ENCODE measurements at places on chromosomes 3 and 15.

GRCh38 chr15:92914768-92915221 is 14.7 kb downstream of the CHD2 start:
- no peak for DNase-seq

DNA sequence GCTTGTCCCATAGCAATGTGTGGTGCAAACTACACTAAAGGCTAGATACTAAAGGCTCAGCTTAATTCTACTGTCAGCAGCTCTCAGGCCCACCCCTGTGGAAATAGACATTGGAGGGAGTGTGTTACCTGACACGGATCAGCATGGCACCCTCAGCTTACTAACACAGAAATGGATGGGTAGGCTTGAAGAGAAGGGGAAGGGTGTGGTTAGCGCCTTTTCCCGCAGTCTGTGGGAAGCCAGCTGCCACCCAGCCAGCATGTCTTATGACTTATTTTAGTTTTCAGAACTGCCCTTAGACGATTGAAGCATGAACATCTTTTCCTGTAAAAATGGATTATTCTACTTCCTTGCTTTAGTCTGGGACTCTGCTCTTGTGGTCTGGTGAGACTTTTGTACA is 25.8 kb upstream of the ADPGK start:
- no peak for DNase-seq

DNA sequence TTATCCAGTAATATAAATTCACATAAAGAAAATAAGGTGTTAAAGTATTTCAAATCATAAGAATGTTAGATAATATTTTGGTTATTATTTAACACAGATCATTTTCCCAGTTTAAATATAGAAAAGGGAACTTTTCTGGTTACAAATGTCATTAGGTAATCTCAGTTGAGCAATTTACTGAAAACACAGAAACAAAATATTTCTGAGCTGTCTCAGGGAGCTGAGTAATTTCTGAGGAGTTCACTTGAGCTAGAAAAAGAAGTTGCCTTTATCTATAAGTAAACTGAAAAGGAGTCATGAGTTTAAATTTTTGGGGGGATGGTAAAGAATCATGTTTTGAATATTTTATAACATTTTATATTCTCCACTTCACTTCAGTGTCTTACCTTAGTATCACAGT is 855.4 kb upstream of the ARPP21 start:
- DNase-seq, result no peak

- no peak for DNase-seq
Measured at GRCh38 chr3:155494332-155494731, 200.8 kb upstream of the STRIT1 start.

DNA sequence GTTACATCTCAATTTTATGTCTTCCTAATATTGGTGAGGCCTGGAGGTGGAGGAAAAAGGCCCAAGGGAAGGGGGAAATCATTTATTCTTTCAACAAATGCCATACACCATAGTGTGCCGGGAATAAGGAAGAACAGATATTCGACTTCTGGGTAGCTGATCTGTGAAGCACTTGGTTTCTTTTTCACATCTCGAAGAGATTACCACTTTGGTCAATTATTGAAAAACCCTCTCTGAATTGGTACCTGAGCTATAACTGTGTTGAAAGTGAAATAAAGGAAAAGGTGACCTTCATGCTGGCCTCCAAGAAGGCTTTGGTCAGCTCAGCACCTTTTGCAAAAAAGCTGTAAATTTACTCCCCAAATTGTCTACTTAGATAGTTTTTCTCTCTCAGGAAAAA is 14.2 kb upstream of the MB21D2 start:
- no peak for DNase-seq

GRCh38 chr3:154304116-154304786 is 20.0 kb downstream of the DHX36 start:
- no peak for DNase-seq

- DNase-seq, result no peak
Measured at GRCh38 chr3:185758912-185759311, 65.9 kb downstream of the IGF2BP2 start.

GRCh38 chr3:71160785-71161546 is 422.6 kb downstream of the FOXP1 start:
- peak; percentile 48 for DNase-seq

GRCh38 chr3:46564190-46565021 is 1.7 kb downstream of the LRRC2 start:
- DNase-seq, result no peak

DNA sequence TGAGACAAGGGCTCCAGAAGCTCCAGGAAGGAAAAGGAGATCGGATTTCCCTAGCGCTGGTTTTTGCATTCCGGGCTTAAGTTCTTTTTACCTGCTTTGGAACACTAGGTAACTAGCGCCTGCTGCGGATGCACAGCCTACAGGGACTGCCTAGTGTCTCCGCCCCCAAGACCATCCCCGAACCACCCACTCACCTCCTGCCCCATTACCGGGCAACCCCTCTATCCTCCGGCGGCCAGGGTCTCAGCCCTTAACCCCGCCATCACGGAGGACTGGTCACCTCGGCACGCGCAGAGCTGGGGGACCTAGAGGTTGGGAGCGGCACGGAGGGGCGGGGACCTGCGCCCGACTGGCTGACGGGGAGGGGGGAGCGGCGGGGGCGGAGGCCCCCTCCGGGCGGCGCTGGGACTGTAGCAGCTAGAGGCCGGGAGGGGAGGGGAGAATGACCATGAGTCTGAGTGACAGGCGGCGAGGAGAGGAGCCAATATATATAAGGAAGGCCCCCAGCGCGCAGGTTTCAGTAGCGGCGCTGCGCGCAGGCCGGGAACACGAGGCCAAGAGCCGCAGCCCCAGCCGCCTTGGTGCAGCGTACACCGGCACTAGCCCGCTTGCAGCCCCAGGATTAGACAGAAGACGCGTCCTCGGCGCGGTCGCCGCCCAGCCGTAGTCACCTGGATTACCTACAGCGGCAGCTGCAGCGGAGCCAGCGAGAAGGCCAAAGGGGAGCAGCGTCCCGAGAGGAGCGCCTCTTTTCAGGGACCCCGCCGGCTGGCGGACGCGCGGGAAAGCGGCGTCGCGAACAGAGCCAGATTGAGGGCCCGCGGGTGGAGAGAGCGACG is at the start of gene DLL4:
TSS of gene DLL4 (plus strand) at position 520 of the 839 bp plus-strand sequence. CDS start 329 bp downstream, outside the sequence.
- no peak for DNase-seq

DNA sequence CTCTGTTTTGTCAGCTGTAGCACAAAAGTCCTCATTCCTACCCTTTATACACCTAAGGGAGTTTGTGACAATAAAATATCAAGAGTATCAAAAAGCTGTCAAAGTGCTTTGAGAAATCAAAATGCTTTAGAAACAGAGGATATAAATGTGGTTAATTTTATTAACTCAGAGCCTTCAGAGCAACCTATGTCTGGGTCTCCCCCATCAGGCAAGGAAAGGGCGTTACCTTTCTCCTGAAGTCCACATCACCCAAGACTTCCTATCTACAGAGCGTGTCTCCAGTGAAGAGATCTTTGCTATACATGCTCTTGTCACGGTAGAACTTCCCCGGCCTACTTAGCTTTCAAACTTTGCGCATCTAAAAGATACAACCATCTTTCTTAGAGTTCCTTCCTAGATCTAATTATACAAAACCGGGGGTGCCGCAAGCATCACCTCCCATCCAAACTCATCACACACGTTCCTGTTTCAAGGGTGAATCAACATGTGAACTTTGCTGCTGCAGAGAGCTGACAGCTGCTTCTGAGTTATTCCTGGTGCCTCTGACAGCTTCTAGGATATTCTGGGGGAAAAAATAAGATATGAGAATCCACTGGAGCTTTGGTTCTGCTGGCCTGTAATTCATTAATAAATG is 93.0 kb downstream of the RARB start:
- no peak for DNase-seq

GRCh38 chr15:50415752-50416404 is 8.3 kb upstream of the USP8 start:
- DNase-seq, result no peak

DNA sequence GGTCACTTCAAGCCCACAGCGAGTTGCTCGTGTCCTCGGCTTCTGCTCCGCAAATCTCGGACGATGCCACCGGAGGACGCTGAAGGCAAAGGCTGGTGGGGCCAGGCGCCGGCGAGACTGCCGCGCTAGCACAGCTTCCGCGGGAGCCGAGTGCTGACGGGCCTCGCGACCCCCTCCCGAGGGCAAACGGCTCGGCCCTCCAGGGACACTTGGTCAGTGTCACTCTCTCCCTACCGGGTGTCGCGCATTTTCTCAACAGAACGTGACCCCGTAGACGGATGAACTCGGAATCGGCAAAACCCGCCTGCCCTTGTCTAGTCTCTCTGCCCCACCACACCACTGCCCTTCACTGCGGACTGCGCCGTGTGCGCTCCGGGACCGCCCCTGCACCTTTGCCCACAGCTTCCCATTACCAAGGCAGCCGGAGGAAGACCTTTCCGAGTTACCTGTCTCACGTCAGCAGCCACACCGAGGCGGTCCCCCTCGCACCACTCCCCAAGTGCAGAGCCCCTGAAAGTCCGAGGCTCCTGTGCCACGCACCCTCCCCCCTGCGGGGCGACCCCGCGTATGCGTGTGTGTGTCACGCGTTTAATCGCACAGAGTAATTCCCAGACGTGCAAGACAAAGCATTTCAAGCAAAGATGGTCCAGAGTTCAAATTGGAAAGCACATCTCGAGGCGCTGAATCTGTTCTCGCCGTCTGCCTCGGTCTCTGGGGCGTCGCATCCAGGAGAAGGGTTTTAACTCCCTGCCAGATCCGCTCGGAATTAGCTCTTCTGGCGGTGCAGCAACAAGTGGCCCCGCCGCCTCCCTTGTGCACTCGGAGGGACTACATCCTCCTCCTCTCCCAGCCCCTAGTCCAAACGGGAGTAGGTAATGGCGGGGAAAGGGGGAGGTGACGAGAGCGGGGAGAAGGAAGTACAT is 245.0 kb upstream of the TOPAZ1 start:
- DNase-seq, result no peak

- DNase-seq, result no peak
Measured at GRCh38 chr3:60754617-60755016, 496.6 kb downstream of the FHIT start.

GRCh38 chr15:90610190-90610589 is 80.5 kb downstream of the CRTC3 start:
- DNase-seq, result no peak

- no peak for DNase-seq
Measured at GRCh38 chr3:159786489-159787177, 202.0 kb upstream of the IL12A start.

DNA sequence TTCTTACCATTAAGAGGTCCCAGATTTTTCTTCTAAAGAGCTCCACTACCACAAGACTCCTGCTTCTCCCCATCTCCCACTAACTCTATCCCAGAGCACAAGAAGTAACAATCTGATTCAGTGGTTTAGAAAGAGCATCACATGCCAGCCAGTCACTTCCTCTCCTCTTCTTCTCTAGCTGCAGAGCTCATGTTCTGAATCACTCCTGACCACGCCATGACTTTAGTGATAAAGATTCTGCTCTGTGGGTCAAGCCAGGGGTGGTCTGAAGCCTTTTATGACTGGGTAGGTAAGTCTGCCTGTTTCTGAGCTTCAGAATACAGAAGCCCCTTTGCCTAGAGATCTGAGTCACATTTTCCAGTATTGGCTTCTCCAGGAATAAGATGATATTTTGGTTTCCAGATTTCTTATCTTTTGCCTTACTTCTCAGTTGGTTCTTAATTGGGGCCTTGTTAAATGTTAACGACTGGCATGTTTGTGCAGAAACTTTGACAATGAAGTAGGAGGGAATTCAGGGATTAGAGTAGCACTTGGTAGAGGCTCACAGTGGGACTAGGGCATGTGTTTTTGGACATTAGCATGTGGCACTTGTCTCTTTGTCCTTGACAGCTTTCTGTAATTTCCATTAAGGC is 27.6 kb upstream of the ADAMTSL3 start:
- DNase-seq, result peak; percentile 11

- DNase-seq, result no peak
Measured at GRCh38 chr15:91158415-91159394, 58.6 kb downstream of the SV2B start.

- no peak for DNase-seq
Measured at GRCh38 chr3:136189043-136189442, 7.1 kb downstream of the MSL2 start.

- peak; percentile 50 for DNase-seq
Measured at GRCh38 chr15:42955518-42955917, 34.9 kb upstream of the TTBK2 start.
